Stimulated activated CD4-positive, alpha-beta T cell treated with anti-CD3 and anti-CD28 coated beads, Interleukin-12 subunit alpha, Interleukin-12 subunit beta, amount 100 ng/mL, for 24 hours (primary cell): ENCODE measurements at places on chromosomes 2 and 18.
A peak's percentile ranks its signal among the peaks of the same experiment; 100 is the strongest.

DNA sequence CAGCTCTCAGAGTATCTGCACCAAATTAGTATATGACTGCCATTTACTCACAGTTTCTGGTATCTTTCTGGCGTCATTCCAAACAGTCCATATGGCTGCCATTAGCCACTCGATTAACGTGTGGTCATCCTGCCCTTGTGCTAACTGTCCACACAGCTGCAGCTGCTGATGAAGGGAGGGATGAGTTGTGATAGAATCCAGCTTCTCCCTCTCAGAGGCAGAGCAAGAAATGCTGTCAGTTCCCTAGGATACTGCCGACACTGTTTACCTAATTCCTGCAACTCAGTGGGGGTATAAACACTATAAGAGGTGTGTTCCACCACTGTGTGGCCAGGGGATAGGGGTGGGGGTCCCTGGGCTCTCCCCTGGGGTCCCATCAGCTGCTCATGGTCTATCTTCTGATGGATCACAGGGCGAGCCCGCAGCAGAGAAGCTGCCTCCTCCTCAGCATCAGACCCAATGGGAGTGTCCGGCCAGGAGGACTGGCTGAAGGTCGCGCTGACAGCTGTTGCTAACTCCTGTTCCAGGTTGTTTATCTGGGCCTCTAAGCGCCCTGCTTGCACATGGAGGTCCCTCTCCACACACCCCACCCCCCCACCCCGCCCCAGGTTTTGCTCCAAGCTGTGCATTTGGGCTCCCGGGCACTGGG is 17.3 kb upstream of the KLHL23 start:
- no peak for DNase-seq

DNA sequence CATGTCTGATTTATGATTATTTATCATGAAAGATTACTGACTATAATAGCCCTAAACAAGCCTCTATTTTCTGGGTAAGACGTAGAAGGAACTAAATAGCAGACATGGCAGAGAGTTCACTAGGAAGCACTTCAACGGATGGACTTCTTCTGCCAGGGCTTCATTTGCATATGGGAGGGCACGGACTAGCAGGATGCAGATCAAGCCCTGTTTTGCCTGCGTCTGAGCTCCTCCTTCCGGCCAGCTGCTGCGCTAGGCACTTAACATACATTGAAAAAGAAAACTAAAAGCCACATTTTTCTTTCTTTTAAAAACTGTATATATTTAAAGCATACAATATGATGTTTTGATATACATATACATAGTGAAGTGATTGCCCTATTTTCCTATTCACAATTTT is 340.0 kb upstream of the MEX3C start:
- DNase-seq = no peak

DNA sequence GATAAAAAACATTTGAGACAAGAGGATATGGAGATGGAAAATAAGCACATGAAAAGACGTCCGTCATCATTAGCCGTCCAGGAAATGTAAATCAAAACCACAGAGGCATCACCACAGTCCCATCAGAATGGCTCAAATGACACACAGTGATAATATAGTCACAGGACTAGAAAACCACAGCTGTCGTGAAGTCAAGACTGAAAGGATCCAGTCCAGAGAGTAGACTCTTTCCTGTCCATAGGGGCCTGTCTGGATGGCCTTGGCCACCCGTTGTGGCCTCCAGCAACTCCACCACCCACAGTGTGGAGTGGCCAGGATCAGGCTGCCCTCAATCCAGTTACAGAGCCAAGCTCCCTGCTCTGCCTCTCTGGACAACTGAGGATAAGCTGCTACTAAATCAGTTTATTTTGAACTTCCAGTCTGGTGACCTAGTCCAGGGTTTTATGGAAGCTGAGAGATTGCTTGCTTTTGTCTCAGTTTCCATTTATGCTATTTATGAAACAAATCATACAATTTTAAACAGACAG is 60.4 kb downstream of the RHOB start:
- DNase-seq = no peak

GRCh38 chr2:85213404-85213803 is 80.2 kb downstream of the TCF7L1 start:
- no peak for DNase-seq

DNA sequence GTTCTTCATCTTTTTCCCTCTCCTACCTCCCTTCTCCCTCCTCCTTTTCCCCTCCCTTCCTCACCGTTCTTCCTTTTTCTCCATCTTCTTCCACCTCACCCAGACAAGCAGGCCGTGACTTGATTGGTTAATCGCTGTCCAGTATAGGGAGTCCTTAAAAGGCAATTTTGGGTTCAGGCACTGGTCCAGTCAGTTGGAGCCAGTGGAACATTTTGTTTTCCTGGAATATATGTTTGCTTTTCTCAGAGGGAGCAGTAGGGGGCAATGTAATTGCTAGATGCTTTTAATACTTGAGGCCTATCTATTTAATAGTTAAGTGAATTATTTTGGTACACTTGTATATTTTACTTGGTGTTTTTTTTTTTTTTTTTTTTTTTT is 15.0 kb downstream of the ELAC1 start:
- no peak for DNase-seq

- DNase-seq = no peak
Measured at GRCh38 chr2:134307334-134307733, 53.5 kb downstream of the MGAT5 start.

GRCh38 chr18:39611381-39612100 is 2045.9 kb upstream of the CELF4 start:
- no peak for DNase-seq

DNA sequence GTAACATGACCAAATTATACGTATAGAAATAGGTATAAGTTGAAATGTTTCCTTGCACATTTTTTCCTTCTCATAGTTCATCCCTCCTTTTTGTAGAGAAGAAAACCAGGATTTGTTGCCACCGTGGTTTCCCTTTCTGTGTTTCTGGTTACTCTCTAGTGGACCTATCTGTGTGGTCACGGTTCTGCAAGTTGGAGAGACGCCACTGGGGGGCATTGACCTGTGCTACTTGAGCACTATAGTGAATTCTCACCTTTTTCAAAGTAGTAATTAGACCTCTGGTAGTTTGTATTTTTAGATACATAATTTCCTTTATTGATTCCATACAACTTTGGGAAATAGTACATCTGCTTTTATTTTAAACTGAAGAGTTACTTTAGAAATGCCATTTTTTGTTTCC is 444.8 kb downstream of the PTPRM start:
- no peak for DNase-seq

- DNase-seq = no peak
Measured at GRCh38 chr2:71630454-71631328, 177.3 kb downstream of the DYSF start.

GRCh38 chr2:175218551-175218950 is 37.0 kb upstream of the ATP5MC3 start:
- no peak for DNase-seq

DNA sequence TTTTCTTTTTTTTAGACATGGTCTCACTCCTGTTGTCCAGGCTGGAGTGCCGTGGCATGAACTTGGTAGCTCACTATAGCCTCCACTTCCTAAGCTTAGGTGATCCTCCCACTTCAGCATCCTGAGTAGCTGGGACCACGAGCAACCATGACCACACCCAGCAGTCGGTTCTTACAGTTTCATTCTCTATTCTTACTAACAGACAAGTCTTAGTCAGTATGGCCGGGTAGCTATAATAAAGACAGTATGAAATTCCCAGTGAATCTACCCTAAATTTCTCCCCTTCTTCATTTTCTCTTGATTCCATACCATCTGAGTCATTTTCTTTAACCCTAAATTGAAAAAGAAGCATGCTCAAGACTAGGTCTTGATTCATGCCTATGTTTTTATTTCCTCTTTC is 775.3 kb upstream of the NRXN1 start:
- DNase-seq = no peak

DNA sequence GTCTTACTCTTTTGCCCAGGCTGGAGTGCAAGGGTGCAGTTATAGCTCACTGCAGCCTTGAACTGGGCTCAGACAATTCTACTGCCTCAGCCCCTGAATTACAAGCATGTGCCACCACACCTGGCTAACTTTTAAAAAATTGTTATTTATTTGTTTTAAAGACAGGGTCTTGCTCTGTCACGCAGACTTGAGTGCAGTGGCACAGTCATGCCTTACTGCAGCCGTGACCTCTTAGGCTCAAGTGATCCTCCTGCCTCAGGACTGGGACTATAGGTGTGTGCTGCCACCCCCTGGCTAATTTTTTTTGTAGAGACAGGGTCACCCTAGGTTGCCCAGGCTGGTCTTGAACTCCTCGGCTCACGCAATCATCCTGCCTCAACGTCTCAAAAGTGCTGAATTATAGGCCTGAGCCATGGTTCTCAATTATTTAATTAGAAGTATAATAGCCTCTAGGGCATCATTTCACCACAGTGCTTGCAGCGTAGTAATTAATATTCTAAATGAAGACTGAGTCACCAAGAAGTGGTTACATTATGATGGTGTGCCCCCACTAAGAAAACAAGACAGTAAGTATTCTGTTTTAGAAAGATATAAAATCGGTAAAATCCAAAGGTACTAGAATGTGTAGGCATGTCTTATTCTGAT is 69.6 kb downstream of the EML4 start:
- DNase-seq = peak; percentile 13

DNA sequence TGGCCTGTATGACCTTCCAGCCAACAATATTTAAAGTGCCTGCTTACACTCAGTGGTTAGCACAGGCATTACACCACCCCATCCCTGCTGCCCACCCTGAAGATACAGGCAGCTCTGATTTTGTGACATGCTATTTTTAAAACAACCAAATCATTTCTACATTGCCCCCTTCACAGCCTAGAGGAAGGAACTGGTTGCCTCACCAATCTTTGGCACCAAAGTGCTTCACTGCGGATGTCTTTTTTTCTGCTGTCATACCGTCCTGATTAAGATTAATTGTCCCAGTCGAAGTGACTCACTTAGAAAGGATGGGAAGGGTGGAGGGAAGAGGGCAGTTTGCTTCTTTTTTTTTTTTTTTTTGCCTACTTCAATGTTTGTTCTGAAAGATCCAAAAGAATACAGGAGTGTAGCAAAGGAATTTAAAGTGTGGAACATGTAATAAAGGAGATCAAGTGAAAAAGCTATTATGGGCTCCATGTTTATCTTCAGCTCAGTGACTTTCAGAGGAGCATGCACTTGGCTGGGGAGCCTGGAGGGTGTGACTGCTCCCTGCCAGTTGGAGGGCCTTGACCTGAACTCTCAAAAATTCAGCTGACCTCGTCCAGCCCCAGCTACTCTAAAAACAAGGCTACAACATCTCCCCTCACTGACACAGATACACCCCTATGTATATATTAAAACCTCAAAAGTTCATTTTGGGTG is 501.1 kb upstream of the TNP1 start:
- no peak for DNase-seq

DNA sequence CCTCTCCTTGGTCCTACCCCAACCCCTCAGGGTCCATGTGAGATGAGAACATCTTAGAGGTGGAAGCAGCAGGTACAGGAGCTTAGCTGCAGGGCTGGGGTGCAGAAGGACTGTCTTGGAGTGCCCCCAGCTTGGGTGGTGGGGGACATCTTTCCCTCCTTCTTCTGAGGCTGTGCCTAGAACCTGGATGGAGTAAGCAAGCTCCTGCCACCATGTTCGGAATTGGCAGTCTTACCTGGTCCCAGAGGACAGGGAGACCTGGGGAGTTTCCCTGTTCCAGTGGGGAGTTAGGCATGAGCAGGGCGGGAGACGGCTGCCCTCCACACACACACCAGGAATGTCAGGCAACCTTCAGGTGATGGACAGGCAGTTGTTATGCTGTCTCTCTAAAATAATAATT is 131.0 kb upstream of the COPS8 start:
- no peak for DNase-seq

DNA sequence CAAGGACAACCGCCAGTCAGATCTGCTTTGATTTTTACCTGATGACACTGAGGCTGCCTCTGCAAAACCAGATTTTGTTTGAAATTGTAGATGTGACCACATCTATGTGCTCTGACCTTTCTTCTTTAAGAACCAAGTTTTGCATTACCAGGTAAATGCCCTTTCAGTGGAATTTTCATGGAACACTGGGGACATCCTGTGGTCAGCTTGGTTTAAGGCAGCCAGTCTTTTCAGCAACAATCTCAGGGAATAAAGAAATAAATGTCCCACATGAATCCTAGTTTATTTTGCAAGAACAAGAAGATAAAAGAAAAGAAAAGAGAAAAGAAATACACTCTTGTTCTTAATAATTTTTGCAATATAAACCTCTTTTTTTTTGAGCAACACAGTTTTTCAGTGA is 90.6 kb downstream of the POU3F3 start:
- no peak for DNase-seq

DNA sequence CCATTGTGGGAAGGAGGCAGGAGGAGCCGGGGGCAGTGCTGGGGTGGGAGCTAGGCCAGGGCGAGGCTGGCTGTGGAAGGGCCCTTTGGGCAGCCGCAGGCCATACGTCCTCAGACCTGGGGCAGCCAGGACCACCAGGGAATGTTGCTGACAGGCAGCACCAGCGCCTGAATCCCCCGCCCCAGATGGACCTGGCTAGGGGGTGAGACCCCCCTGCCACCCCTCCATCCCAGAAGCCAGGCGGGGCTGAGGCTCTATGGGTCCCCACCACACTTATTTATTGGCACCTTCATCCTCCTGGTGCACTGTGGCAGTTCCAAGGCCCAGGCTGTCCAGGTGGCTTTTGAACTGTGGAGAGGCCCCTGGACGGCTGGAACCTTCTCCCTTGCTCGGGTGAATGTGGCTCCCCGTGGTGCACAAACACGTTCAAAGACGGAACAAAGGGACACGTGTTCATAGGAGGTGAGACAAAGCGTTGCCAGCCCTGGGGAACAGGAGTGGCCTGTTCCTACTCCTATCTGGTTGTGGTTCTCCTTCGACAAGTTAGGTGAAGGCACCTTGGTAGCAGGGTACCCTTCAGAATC is 35.1 kb downstream of the RAMP1 start:
- no peak for DNase-seq

DNA sequence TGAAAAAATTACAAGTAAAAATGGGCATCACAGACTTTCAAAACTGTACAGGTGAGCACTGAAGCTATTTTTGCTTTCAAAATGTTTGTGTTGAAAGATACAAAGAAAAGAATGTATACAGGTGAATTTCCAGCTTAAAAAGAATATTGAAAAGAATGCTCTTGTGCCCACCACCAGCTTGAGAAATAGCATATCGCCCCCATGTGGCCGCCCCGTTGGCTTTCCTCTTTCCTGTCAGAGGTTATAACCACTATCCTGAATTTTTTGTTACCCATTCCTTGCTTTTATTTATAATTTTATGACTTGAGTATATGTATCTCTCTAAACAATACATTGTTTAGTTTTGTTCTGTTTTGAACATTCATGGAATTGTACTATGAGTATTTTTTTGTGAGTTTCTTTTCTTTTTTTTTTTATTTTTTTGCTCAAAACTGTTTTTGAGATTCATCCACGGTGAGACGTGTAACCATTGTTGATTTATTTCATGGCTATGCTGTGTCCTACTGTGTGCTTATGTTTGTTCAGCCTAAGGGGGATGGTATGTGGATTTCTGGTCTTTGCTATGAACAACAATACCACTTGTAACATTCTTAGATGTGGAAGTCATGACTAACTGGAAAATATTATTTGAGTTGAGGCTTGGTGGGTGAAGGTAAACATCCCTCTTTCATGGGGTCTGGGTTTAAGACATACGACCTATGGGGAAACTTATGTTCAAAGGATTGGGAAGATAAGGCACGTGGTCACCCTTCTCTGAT is 11.6 kb downstream of the TRPM8 start:
- DNase-seq = no peak

- no peak for DNase-seq
Measured at GRCh38 chr2:44935729-44936098, 5.8 kb upstream of the SIX3 start.

- no peak for DNase-seq
Measured at GRCh38 chr18:8835521-8835953, 130.2 kb downstream of the MTCL1 start.

GRCh38 chr2:9658972-9659371 is 28.2 kb upstream of the YWHAQ start:
- DNase-seq = no peak

- DNase-seq = no peak
Measured at GRCh38 chr2:176683618-176684111, 414.4 kb downstream of the MTX2 start.
